Kidney epithelial cell (primary cell): ENCODE measurements at places on chromosomes 6 and 20. TPM values are rescaled to one million over a fixed set of nuclear protein-coding genes. Genes with fewer than 3 reads are reported as not detected.
A peak's percentile ranks its signal among the peaks of the same experiment; 100 is the strongest.

Gene C6orf58
- total RNA-seq: not detected in 2 replicates

GRCh38 chr20:2798814-2799213 is 1.6 kb downstream of the CPXM1 start:
- no peak for DNase-seq

DNA sequence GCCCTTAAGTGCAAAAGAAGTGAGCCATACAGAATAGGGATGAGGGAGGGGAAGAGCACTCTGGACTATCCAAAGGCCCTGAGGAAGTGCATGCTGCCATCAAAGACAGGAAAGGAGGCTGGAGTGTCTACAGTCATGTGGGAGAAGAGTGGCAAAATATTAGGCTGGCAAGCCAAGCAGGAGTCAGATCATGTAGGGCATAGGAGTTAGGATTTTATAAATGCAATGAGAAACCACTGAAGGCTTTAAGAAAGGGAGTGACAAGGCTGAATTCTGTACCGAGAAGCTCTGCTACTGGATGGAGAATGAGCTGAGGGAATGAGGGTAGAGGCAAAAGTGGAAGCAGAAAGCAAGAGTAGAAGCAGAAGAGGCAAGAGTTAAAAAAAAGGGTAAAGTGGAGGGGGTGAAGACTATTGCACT is 2.3 kb downstream of the ZSCAN31 start:
- DNase-seq: no peak

GRCh38 chr6:12034349-12034748 is 22.2 kb downstream of the HIVEP1 start:
- no peak for DNase-seq

DNA sequence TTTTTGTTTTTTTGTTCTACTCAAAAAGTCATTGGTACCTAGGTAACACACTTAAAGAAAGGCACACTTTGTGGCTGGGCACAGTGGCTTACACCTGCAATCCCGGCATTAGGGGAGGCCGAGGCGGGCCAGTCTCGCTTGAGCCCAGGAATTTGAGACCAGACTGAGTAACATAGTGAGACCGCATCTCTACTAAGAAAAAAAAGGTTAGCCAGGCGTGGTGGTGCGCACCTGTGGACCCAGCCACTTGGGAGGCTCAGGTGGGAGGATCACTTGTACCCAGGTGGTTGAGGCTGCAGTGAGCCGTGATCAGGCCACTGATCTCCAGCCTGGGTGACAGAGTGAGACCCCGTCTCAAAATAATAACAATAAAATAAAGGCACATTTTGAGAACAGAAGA is 67.4 kb upstream of the BHLHE23 start:
- DNase-seq: no peak

- no peak for DNase-seq
These were observed 354.9 kb downstream of the CD109 start for GRCh38 chr6:74050921-74051320.

DNA sequence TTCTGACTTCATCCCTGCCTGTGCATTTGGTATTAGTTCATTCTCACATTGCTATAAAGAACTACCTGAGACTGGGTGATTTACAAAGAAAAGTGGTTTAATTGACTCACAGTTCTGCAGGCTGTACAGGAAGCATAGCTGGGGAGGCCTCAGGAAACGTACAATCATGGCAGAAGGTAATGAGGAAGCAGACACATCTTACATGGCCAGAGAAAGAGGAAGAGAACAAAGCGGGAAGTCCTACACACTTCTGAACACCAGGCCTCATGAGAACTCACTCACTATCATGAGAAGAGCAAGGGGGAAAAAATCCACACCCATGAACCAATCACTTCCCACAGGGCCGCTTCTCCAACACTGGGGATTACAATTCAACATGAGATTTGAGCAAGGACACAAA is 303.9 kb downstream of the CBLN4 start:
- DNase-seq: no peak

Gene RSPO4
- 1.6 and 3.3 TPM in 2 replicates for total RNA-seq

DNA sequence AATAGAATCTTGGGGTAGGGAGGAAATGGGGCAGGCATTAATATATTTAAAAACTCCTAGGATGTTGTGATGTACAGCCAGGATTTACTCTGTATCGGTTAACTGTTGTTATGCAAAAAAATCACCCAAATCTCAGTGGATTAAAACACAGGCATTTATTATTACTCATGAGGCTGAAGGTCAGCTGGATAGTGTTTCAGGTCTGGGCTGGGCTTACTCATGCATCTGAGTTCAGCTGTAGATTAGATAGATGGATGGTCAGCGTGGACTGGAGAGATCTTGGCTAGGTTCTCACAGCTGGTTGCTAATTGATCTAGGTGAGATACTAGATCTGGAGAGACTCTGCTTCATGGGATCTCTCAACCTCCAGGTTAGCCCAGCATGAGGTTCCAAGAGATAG is 131.4 kb downstream of the BTBD3 start:
- DNase-seq: no peak

Gene CD40
- 57.6 and 58.3 TPM in 2 replicates for total RNA-seq

Gene CALHM5
- 0.21 and 0.34 TPM in 2 replicates for total RNA-seq

GRCh38 chr6:37149745-37150144 is 20.2 kb upstream of the PIM1 start:
- no peak for DNase-seq

DNA sequence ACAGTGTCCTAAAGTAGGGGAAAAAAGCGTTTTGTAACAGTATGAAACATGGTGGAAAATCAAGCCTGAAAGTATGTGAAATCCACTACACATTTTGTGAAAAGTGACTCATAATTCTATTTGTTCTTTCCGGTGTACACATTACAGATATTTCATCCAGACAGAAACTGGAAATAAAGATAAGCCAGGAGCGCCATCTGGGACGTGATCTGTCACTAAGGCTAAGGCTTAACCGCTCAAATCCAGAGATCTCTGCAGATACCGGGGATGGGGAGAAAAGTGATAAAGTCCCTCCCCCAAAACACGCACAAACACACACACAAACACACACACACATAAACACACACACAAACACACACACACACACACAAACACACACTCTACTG is 26.6 kb upstream of the SRSF6 start:
- DNase-seq: no peak

- DNase-seq: no peak
These were observed 15.8 kb upstream of the STX16 start for GRCh38 chr20:58635279-58635665.

DNA sequence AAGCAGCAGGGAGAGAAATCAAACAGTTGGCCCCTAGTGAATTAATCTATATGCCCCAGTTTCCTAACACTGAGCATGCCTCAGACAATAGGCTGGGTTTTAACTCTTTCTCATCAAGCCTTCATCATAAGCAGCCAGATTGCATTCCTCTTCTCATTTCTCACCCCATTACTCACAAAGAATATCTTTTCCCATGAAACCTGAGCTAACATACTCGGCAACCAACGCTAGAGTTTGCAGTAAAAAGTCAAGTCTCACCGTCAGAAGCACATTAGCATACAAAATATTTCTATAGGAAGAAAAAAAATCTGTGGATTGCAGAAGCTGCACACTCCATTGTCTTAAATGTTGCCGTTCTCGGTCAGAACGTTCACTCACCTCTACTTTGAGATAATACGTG is 429.9 kb upstream of the ARID1B start:
- peak; percentile 4 for DNase-seq

Gene TBXT
- total RNA-seq: not detected in 2 replicates

DNA sequence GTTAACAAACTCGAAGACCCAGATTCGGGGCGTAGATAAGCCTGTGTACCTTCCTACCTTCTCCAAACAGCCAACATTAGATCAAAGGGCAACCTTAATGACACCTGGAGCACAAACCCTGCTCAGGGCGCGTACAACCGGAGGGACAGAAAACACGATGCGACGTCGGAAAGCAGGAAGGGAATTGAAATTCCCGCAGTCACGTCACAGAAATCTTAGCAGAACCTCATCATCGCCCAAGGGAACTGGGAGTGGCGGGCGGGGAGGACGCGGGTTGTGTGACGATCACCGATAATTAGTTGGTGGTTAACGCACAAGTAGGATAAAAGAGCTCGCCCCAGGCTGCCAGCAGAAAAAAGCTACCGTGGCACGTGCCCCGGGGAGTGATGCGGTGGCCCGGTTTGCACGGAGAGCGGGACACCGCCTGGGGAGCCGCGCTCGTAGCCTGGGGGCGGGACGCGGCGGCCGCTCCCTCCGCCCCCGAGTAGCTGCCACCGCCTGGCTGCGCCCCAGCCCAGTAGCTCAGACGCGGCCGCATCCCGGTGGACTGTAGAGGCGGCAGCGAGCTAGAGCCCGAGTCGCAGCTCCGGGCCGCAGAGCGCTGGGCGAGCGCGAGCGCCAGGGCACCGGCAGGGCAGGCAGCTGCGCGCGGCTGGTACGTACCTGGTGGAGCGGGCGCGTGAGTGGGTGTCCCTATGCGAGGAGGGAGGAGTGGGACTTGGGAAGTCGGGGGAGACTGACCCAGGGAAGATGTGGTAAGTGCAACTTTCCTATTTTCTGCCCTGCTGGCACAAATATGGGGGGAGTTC is at the start of gene PKIB:
PKIB (plus strand) TSS at position 525 of the 809 bp plus-strand sequence. CDS start 107,390 bp downstream, outside the sequence.
- DNase-seq: peak; percentile 42
